Kidney epithelial cell (primary cell): ENCODE measurements at places on chromosomes 7 and 10. TPM values are rescaled to one million over a fixed set of nuclear protein-coding genes. Genes with fewer than 3 reads are reported as not detected.

DNA sequence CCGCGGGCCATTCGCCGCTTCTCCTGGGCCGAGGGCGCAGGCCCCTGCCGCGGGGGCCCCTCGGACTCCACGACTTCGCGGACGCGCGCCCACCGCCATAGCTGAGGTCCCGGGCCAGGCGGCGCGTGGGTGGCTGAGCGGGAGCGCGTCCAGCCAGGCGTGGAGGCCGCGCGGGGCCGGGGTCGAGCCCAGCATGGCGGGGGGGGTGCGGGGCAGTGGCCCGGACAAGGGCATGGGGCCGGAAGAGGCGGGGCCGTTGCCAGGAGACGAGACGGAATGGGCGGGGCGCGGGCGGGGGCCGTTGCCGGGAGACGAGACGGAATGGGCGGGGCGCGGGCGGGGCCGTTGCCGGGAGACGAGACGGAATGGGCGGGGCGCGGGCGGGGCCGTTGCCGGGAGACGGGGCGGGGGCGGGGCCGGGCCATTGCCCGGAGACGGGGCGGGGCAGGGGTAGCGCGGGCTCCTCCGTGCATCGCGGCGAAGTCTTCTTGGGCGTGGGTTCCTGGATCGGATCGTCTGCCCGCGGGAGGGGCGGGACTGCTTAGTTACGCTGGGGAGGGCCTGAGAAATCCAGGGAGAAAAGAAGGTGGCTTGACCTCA, 14.8 kb downstream of the ADAM8 start:
- no peak for DNase-seq

The UCN3 gene
- total RNA-seq = not detected in 2 replicates

- no peak for DNase-seq
Observed at GRCh38 chr7:118239014-118239413, 14.5 kb downstream of the ANKRD7 start.

The CHAT gene
- total RNA-seq = not detected in 2 replicates

DNA sequence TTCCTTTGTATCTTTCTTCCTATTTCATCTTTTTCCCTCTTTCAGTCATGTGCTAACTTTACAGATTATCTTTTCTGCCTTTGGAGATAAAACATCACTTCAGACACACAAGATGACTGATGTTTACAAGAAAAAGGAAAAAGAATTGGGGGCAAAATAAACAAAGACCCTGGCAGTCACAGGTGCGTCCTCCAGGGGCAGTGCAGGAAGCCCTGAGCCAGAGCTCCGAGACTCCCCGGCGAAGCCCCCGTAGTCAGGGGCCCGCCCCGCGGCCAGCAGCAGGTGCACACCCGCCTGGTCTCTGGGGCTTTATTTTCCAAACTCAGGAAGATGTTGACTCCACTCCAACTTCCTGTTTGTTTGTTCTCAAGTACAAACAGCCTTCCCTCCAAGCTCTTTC, 10.2 kb downstream of the STK32C start:
- DNase-seq = no peak

The CYP3A7 gene
- not detected in 2 replicates for total RNA-seq
